ENCODE measurements at places on chromosomes 4 and X. TPM values are rescaled to one million over a fixed set of nuclear protein-coding genes. Genes with fewer than 3 reads are reported as not detected.

GC gene
- polyA plus RNA-seq: not detected

HHIP gene
- not detected for polyA plus RNA-seq

GJB1 gene
- not detected for polyA plus RNA-seq

MAGEA1 gene
- polyA plus RNA-seq: not detected

MTTP gene
- not detected for polyA plus RNA-seq

TMSB15C gene
- polyA plus RNA-seq: 0.90 TPM

STATH gene
- not detected for polyA plus RNA-seq

ELMOD2 gene
- 5.7 TPM for polyA plus RNA-seq

FGFBP2 gene
- 1.4 TPM for polyA plus RNA-seq

GUCY1A1 gene
- 2.7 TPM for polyA plus RNA-seq

All from naive B cell (primary cell).